ENCODE measurements at places on chromosomes 2 and 18. TPM values are rescaled to one million over a fixed set of nuclear protein-coding genes. Genes with fewer than 3 reads are reported as not detected.

DNA sequence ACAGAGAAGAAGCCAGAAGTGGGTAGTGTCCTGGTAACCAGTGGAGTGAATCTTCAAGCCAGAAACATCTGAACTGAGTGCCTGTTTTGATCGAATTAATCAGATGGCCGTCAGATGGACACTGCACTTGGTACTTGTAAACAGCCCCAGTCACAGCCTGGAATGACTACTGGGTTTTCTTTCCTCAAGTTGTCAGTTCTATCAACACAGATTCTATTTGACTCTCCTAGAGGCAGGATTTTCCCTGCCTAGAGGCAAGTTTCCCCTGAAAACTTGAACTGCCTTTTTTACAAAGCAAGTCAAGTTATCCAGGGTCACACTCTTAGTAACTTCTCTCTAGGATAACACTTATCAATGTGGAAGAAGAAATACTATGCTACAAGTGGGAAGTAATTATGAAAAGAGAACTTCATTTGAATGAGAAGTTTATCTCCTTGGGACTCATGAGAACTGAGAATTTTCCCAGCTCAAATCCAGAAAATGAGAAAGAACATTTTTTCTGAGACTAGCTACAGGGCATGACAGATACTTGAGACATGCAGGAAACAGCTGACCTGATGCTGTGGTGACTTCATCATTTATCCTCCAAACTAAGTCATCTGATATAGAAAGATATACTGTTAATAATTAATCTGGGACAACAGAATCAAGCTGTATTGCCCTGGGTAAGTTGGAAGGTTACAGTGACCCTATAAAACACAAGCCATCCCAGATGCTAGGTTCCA lies 36.0 kb downstream of the SULT1C2 start:
- ATAC-seq = no peak

DNA sequence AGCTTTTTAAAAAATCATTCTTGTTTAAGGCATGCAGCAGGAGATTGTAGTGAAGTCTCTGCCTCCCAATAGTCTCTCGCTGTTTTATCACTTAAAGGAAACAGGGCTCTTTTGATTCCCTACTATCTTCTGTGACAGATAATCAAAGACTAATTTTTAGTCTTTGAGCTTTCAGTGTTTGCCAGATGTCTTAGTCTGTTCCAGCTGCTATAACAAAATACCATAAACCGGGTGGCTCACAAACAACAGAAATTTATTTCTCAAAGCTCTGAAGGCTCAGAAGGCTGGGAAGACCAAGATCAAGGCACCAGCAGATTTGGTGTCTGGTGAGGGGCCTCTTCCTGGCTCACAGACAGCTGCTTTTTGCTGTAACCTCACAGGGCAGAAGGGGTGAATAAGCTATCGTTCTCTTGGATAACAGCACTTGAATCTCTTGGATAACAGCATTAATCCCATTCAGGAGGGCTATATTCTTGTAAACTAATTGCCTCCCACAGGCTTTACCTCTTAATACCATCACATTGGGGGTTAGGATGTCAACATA lies 37.8 kb upstream of the STAT4 start:
- no peak for ATAC-seq

DNA sequence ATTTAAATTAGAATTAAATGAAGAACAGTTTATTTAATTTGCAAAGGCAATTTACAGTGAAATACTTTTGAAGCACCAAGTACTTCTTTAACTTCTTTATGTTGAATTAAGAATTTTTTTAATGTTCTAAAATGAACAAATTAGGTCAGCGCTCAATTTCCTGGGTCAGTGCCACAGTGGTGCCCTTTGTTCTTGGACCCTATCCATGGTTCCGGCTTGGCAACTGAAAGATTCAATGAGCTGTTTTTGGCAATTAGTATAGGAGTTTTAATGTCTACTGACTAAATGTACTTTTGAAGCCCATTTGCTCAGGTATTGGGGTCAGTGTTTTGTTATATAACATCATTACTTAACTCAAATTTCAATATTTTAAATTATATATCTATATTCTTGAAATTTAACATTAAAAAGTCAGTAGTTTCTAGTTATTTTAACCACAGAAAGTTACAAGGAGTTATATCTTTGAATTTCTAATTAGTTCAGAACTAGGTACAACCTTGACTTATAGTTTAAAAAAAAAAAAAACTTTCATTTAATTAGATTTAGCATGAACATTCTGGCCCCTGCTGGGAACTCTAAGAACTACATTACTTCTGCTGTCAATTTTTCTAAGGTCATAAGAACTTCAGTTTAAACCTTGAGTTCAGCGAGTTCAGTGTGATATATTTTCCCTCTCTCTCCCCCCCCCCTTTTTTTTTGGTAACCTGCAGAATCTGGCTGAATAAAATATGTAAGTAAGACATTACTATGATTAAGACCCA lies 7.6 kb upstream of the MSTN start:
- no peak for ATAC-seq

DNA sequence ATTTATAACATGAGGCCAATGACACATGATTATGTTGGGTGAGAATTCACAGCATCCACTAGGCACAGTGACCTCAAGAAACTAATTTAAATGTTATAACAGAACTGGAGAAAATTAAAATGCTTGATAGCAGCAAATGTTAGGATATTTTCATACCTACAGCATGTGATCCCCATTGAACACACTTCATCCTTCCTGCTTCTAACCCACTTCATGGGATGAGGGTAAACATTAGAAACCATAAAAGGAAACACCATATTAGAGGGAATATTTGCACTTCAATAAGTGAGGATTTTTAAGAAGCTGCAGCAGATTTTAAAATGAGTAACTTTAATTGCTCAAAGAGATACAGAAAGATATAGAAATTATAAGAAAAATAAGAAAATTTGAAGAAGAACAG lies 117.1 kb downstream of the FSHR start:
- ATAC-seq = no peak

DNA sequence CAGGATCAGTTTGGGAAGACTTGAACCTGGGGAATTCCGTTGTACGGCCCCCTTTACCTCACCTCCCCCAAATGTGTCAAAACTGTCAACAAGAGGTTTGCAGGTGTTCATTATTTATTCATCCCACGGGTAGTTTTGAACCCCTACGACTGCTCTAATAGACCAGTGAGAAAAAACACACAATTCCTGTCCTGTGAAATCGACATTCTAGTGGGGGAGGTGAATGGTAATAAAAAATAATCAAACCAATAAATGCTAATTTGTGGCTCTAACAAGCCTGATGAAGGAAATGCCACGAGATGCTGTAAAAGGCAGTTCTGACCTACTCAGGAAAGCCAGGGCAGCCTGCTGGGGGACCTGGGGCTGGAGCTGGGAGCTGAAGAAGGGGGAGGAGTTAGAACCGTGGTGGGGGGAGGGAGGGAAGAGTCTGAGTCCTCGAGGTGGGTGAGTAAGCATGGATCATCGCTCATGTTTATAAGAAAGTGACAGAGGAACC lies 463 bp upstream of the DNAJB2 start:
- no peak for ATAC-seq

- no peak for ATAC-seq
Measured at GRCh38 chr2:1478311-1479305, 65.3 kb downstream of the TPO start.

GRCh38 chr18:59881728-59882656 lies 17.8 kb upstream of the PMAIP1 start:
- ATAC-seq = no peak

Gene SP100
- total RNA-seq = 87.0 TPM

Gene CAPN14
- total RNA-seq = 1.7 TPM

Gene B4GALT6
- total RNA-seq = 3.1 TPM

All from gastroesophageal sphincter (tissue), 4 donors.